ENCODE measurements at places on chromosomes 12 and 14.
A peak's percentile ranks its signal among the peaks of the same experiment; 100 is the strongest.

GRCh38 chr14:95274279-95274678 is 45.4 kb downstream of the CLMN start:
- no peak for DNase-seq

DNA sequence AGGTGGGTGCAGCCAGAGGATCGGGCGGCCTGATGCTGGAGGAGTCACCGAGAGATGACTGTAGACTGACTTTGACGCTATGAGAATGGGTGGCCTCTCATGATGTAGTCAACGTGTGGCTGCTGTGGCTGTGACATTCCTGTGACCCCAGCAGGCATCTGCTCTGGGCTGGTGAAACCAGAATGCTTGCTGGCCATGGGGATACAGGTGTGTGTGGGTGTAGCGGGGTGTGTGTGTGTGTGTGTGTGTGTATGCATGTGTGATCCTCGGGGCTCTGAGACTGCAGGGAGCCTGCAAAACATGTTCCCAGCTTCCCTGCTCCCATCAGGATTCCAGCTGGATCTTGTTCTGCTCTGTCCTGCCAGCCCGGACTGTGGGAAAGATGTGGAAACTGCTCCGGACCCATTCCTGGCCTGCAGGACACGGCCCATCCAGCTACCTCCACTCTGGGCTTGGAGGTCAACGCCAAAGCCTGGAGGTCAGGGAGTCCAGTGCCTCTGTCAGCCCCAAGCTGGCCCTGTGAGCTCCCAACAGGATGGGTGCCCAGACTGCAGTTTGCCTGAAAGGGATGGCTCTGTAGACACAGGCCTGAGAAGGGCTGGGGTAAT is 18.8 kb upstream of the HHIPL1 start:
- no peak for DNase-seq

DNA sequence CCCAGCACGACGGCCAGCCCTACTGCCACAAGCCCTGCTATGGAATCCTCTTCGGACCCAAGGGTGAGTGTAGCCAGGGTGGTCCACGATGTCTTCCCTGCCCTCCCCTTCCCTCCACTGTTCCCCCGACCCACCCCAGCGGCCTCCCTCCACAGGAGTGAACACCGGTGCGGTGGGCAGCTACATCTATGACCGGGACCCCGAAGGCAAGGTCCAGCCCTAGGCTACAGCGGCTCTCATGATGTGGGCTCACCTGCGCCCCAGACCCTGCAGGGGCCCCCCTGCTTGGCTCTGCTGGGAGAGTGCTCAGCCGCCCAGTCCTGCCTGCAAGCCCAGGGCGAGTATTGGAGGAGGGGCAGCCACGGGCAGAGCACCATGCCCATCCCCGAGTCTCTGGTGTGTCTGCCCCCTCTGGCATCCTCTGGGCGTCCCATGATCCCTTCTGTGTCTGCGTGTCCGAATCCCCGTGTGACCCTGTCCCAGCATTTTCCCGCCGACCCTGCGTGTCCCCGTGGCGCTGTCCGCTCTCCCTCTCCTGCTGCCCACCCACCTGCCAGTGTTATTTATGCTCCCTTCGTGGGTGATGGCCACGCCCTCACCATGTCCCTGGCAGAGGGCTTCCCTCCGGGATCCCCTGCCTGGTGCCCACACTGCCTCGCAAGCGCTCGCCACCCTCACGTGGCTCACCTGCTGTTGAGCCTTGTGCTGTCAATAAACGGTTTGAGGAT is 5.0 kb downstream of the CRIP2 start:
- DNase-seq = no peak

DNA sequence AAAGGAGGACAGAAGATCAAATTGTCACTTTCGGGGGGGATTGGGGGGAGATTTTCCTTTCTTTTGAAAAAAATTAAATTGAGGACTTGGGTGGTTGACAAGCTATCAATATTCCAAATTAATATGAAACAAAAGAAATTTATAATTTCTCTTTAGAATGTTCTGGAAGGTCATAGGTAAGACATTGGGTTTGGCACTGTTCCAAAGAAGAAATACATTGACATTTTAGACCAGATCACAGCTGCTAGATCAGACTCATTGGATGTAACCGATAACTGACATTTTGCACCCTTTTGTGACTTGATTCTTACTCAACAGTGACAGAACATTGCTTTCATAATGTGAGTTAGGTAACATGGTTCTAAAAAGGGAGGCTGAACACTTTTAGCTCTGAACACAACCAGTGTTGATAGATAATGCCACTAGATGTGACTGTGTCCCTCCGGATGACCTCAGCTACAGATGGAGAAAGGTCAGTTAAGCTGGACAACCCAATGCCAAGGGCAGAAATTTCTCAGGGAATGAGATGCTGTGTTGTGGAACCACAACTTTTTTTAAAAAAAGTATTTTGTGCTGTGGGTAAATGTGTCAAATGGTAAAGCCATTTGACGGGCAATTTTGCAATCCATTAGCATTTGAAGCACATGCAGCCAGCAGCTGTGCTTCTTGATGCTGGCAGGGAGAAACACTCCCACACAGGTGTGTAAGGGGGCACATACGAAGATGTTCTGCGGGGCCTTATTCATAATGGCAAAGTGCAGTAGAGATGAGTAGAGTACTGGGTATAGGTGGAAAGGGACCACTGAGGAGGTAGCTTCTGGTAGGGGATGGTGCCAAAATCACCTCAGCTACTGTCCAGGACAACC is 62.9 kb downstream of the RFX4 start:
- DNase-seq = no peak

GRCh38 chr12:92338671-92339070 is 193.0 kb upstream of the BTG1 start:
- no peak for DNase-seq

DNA sequence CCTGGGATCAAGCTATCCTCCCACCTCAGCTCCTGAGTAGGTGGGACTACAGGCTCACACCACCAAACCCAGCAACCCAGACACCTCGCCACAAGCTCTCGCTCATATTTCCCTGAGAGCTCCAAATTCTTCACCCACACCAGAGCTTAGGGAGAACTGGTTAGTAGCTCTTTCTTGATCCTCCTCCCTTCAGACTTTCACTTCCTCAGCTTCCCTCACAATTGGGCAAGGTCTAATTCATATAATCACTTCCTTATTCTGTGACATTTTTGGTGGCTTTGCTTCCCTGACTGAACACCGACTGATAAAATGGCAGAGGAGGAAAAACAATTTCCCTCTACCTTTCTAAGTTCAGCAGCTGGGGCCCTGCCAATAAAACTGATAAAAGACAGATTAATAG is 88.5 kb downstream of the GXYLT1 start:
- DNase-seq = no peak

DNA sequence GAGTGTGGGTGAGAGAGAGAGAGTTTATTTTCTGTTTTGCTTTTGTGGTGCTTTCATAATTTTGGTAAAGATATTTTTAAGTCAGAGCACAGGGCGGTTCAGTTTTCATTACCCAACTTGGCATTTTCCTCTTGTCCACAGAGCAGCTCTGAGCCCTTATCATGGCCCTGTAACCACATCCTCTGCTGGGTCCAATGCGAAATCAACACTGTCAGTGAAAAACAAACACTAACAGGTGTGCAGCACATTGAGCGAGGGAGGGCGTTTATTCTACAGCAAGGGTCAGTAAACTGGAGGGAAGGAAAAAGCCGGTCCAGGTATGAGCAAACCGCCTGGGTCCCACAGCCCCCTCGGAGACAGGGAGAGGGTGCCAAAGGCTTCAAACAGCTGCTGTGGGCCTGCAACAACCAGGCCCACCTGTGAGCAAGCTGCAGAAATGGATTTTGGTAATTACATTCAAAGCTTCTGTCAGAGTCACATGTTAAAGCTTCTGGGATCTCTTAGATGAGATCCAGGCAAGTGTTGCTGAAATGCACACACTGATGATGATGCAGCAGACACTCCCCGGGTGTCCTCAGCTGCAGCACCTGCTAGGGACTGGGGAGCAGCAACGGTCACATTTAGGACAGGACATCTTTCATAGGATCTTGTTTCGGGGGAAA is 132.7 kb upstream of the DYRK2 start:
- peak; percentile 6 for DNase-seq
